ENCODE measurements at places on chromosomes 3 and 15.
A peak's percentile ranks its signal among the peaks of the same experiment; 100 is the strongest.

GRCh38 chr15:41971895-41972252 lies 483 bp downstream of the EHD4 start:
- DNase-seq, result no peak

- DNase-seq, result no peak
Measured at GRCh38 chr3:51715231-51715976, 8.5 kb downstream of the GRM2 start.

- DNase-seq, result no peak
Measured at GRCh38 chr3:9884555-9885165, 4.6 kb upstream of the CIDEC start.

GRCh38 chr15:55573224-55573623 lies 14.9 kb downstream of the PYGO1 start:
- no peak for DNase-seq

DNA sequence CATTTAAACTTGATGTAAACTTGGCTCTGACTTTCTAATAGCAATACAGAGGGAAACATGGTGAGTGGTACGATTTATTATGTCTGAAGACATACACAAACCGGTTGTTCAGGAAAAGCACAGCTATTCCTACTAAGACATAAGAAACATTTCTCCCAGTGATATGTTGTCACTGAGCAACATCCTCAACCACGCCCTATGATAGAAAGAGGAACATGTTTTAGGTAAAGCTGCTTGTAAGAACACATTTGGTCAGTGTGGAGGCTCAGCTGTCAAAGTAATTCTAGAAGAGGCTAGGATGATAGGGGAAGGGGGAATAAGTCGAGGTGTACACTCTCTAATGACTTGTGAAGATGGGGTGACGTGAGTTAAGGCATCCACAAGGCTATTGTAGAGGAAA lies 42.7 kb upstream of the B3GNT5 start:
- no peak for DNase-seq

- DNase-seq, result no peak
Measured at GRCh38 chr3:32989171-32989570, 37.7 kb downstream of the CCR4 start.

- DNase-seq, result no peak
Measured at GRCh38 chr3:78621061-78621716, 1146.6 kb downstream of the ROBO1 start.

DNA sequence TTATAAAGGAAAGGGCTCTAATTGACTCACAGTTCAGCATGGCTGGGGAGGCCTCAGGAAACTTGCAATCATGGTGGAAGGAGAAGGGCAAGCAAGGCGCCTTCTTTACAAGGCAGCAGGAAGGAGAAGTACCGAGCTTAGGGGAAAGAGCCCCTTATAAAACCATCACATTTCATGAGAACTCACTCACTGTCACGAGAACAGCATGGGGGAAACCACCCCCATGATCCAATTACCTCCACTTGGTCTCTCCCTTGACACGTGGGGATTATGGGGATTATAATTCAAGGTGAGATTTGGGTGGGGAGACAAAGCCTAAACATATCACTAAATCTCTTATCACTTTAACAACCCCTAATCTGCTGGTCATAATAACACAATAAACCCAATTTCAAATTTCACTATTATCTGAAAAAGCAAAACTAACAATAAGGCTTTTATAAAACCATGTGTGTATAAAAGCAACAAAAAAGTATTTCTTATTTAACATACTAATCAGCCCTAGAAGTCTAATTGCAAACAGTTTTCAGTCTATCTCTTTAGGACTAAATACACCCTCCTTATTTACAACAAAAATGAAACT lies 43.2 kb downstream of the SCAPER start:
- DNase-seq, result no peak

GRCh38 chr15:47188758-47189507 lies 528.4 kb upstream of the SEMA6D start:
- DNase-seq, result no peak

DNA sequence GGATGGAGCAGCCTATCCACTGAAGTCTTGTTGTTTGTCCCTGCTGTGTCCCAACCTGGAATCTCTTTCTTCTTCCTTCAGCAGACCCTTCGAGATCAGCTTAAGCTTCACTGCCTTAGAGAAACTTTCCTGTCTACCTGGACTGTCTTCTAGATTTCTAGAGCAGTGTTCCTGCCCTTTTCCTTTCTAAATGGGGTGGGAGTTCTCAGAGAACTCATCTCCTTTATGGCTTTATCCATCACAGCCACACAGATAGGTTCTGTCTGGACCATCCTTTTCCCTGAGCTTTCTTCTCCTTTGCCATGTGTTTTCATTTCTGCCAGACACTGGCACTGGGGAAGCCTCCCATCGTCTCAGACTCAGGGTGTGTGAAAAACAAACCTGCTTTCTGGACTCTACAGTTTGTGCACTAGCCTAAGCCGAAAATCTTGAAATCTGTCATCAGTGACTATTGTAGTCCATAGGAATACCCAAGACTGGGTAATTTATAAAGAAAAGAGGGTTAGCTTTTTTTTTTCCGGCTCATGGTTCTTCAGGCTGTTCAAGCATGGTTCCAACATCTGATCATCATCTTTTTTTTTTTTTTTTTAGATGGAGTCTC lies 177.5 kb downstream of the PGPEP1L start:
- DNase-seq, result no peak

DNA sequence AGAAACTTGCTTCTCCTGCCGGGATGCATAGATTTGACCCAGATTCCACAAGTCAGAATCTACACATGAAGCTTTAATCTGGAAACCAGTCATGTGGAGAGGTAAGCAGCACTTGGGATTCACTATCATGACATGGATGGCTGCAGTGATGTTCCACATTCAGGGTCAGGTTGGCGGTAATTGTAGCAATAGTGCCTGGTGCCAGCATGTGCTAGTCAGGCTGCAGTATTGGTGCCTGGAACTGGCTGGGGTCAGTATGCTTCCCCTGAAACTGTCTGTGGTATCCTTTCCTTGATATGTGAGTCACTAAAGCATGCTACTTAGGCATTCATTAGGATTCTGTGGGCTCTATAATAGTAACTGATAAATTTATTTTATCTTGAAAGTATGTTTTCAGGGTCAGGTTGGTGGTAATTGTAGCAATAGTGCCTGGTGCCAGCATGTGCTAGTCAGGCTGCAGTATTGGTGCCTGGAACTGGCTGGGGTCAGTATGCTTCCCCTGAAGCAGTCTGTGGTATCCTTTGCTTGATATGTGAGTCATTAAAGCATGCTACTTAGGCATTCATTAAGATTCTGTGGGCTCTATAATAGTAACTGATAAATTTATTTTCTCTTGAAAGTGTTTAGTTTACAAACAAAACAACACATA lies 1439.2 kb downstream of the ZPLD1 start:
- no peak for DNase-seq

GRCh38 chr3:30248423-30248822 lies 358.0 kb upstream of the TGFBR2 start:
- no peak for DNase-seq

- DNase-seq, result peak; percentile 42
Measured at GRCh38 chr15:89898614-89899294, 5.0 kb upstream of the AP3S2 start.

- no peak for DNase-seq
Measured at GRCh38 chr3:169457807-169458697, 205.5 kb downstream of the MECOM start.

DNA sequence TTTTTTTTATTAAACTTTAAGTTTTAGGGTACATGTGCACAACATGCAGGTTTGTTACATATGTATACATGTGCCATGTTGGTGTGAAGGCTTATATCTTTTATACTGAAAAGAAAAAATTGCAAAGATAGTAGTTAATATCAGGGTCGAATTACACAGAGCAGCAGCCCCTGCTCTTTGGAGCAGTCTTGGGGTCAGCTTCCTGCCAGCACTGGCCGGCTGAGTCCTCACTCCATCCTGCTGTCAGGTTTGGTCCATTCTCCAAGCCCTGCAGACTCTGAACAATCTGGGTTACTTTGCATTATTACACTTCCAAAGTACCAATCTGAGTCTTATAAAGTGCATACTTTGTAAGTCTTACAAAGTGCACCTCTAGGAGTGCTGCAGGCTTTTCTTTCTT lies 66.0 kb downstream of the COL8A1 start:
- no peak for DNase-seq

- DNase-seq, result no peak
Measured at GRCh38 chr3:120341658-120342346, 7.4 kb downstream of the LRRC58 start.

DNA sequence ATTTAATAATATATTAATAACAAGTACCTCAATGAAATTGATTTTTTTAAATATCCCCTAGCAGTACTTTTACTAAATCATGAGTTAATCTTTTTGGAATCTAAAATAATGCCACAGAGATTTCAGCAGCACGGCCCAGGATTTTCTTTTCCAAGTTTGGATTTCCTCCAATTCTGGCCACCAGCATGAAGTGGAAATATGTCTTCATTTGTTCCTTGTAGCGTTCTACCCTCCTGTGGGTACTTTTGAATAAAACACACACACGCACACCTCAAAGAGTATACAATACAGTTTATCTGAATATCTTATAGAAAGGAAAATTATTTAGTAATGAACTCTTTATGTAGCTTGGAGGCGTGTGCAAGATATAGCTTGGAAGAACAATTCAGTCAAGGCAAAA lies 125.1 kb upstream of the STT3B start:
- no peak for DNase-seq
